ENCODE measurements at places on chromosomes 4 and X.

DNA sequence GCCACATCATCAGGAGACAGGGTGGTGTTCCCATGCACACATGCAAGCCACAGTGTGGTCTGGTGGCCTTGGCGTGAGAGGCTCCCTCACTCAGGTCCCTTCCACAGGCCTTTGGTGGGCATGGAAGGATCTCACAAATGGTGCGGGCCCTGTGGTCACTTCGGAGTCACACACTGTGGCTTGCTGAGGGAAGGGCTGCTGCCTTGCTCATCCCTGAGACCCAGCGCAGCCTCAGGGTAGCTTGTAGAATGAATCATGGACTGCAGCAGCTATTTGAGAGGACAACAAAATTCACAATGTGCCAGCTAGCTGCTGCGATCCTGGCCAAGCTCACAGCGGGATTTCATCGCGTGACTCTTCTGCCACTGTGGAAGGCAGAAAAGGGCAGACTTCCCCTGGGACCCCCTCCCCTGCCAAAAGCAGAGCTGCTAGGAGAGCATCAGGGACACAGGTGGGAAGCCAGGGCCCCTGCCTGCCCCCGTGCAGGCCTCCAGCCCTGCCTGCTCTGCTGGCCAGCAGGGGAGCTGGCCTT lies 106.4 kb downstream of the ABLIM2 start:
- no peak for DNase-seq

DNA sequence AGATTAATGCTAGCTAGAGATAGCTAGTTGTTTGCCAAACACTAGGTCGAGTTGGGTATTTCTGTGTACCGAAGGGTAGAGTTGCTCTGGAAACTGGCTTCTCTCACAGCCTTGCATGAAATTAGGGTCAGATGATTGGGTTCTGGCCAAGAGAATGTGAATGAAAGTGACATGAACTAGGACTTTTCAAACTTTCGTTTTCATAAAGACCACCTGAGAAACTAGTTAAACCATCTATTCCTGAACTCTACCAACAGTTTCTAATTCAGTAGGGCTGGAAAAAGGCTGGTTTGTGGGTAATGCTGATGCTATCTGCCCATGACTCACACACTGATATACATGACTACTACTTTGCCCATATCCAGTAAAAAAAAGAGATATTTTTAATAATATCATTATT lies 157.6 kb downstream of the GASK1B start:
- no peak for DNase-seq

DNA sequence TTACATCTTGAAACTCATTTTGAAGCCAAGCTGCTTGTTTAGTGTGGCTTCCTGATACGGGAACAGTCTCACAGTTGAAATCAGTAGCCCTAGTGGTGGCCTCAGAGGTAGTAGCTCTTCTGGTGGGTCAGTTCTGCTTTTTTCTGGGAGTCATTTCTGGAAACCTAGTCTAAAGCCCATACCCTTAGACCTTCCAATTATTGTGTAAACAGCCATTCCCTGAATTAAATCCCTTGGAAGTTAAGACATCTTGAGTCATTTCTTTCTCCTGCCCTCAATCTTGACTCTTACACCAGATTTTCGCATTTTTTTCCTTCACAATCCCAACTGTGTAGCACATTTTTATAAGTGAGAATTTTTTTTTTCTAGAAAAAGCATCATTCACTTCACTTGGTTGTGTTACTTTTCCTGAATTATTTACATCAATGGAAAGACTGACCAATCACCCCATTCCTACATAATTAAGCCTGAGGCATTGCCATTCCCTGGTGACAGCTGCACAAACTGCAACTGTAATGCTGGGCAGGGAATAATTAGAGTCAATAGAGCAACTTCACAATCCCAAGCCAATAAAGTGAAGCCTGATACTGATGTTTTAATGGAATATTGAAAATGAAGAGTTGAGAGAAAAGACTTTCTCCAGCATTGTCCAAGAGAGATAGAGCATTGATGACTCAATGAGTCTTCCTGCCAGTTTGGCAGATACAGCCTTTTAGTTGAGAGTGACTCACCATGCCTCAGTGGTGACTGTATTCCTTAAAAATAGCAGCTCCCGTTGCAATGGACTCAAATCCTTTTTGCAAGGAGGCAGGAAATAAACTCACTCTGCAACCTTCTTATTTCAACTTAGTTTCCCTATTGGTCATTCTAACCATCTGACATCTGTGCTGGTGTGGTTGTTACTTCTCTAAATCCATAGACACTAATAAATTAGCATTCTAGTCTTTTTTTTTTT lies 13.0 kb upstream of the SEPSECS start:
- DNase-seq: peak; percentile 67

- DNase-seq: no peak
These were observed 51.4 kb upstream of the EMCN start for GRCh38 chr4:100569196-100569595.

DNA sequence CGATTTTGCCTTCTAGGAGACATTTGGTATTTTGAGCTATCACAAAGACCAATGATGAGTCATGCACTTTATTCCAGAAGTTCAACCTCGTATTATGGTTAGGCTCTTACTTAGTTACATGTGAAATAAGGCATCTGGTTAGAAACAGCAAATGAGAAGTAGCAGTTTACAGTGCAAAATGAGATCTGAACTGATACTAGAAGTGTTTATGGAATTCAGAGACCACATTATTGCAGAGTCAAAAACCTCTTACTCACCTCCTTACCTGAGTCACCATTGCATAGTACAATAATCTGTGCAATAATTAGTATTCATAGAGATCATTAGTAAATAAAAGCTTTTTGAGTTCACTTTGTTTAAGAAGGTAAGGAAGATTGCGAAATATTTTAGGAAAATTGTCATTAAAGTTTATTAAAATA lies 38.7 kb downstream of the SEC24B start:
- DNase-seq: no peak

GRCh38 chr4:88859191-88859812 lies 161.7 kb upstream of the NAP1L5 start:
- DNase-seq: no peak

DNA sequence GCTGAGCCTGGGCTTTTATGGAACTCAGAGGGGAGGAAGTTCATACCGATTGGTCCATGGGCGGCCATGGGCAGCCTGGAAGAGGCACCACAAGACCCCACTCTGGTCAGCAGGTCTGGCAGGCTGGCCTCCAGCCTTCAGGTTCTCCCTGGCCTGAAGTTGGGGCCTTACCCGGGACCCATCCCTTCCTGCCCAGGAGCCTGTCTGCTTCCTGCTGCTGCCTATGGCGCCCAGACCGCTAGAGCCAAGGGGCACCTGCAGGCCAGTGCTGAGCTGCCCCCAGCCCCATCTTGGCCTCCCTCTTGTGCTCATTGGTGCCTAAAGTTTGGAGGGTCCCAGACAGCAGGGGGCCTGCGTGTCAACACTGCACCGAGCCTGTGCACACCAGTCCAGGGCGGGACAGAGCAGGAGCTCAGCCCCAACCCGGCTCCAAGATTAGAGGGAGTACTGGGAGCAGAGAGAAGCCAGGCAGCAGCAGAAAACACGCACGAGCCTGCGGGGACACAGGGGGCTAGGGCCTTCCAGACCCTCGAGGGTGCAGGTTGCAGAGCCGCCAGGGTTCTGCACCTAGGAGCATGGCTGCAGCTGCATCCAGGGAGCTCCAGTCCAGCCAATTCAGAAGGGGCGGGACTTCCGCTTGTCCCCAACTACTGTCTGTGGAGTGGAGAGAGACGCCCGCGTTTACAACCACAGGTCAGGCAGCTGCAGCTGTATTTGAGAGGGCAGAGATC lies 30.7 kb upstream of the ZNF280C start:
- DNase-seq: no peak

GRCh38 chr4:169377367-169377766 lies 106.6 kb upstream of the SH3RF1 start:
- no peak for DNase-seq

DNA sequence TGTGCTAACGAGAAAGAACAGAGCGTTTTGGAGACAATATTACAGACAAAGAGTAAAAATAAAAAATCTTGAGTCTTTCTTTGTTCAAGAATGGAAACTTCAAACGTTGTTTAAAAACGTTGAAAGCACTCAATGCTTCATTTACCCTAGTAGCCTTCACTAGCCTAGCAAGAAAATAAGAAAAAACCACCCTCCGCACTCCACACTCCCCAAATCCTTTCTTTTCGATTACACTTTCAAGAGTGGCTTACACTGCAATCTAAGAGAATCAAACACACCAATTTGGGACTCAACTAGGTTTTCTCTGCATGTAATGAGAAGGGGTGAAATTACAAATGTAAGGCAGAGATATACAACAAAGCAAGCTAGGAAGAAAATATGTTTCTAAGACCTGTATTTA lies 4.7 kb downstream of the TMSB4X start:
- no peak for DNase-seq

GRCh38 chrX:104659005-104659744 lies 93.2 kb downstream of the IL1RAPL2 start:
- DNase-seq: no peak

DNA sequence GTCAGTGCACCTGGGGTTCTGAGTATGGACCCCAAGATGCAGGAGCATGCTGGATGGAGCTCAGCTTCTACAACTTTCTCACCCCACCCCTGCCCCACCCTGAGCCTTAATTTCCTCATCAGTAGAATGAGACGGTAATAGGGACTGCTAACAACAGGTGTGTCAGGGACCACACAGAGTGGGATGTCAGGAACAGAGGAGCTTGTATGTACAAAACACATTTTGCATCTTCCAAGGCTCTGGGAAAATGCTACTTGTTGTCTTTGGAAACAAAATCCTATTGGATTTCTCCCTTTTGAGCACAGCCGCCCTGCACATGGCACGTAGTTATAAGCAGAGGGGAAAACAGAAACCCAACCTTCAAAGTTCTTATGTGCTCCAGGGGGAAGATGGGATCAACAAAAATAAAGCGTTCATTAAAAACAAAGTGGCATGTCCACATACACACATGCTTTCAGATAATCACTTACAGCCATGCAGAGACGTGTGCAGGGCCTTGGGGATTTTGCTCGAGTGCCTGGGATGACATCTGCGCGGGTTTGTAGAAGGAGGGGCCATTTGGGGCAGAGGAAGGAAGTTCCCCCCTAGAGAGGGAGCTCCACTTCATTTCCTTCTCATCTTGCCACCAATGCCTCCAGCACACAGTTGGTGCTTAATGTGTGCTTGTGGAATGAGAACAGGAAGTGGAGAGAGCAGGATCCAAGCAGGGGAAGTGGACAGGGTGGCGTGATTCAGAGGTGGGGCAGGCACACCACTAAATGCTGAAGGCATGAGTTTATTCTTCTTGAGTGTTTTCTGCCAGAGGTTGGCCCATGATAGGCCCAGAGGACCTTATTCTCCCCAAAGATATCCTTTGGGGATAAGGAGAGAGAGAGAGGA lies 138.9 kb downstream of the SMIM20 start:
- DNase-seq: no peak

GRCh38 chr4:8267077-8267476 lies 2.5 kb upstream of the HTRA3 start:
- DNase-seq: peak; percentile 35

DNA sequence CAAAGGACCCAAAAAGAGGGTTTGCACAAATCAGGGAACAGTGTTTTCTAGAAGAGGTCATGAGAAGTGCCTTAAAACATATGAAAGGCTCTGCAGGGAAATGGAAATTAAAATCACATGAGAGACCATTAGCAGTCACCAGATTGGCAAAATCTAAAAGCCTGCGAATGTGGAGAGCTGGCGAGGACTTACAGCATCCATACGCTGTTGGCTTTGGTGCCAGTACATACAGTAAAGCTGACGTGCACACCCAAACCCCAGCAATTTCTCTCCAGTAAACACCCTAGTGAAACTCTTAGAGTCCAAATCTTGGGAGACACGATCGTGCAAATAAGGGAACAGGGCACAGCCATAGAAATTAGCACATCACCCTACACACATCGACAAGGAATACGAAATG lies 25.4 kb upstream of the PPP2R2C start:
- DNase-seq: no peak

- no peak for DNase-seq
These were observed 57.4 kb upstream of the PITX2 start for GRCh38 chr4:110680265-110680664.

DNA sequence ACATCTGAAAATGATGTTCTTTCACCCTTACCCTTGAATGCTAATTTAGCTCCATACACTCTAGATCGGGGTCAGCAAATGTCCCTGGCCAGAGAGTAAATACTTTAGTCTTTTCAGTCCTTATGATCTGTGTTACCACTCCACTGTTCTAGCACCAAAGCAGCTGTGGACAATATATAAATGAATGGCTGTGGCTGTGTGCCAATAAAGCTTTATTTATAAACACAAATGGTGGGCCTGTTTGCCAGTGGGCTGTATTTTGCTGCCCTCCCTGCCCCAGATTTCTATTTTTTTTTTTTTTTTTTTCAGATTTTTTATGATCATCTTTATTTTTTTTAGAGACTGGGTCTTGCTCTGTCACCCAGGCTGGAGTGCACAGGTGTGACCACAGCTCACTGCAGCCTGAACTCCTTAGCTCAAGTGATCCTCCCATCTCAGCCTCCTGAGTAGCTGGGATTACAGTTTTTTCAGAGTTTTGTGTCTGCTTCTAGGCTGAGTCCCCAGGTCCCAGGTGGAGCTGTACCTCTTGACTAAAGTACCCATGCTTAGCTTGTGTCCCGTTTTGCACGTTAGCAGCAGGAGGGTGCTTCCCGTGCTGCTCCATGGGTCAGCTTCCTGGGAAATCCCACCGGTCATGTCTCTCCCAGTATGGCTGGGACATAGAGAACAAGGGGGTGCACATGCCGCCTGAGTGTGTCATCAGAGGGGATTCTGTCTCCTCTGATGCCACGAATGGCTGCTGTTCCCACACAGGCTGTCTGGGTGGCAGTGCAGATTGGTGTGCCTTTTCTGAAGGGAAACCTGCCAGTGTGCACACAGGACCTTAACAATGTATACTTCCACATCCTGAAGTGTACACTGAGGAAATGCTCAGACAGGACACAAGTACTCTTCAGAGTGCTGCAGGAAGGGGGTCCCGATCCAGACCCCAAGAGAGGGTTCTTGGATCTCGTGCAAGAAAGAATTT lies 16.0 kb upstream of the GRPEL1 start:
- no peak for DNase-seq

DNA sequence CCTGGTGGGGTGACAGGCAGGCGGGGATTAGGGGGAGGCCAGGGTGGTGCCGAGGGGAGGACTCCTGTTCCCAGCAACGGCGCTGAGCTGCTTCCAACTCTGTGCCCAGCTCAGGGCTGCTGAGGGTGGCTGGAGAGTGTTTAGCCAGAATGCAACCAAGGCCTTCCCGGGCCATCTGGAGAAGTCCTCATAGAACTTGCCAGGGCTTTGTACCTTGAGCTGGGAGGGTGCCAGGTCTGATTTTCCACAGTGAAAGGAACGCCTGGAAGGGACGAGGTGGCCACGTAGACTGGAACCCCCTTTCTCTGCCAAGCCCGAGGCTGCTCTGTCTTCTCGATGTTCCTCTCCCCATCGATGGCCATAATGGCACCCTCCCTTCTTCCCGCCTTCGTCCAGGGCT lies 57.0 kb upstream of the GPR78 start:
- DNase-seq: no peak

All from NCI-H460 (cell line).